ENCODE measurements at places on chromosomes 16 and 17.
A peak's percentile ranks its signal among the peaks of the same experiment; 100 is the strongest.

- DNase-seq: no peak
These were observed 3.6 kb upstream of the KDM8 start for GRCh38 chr16:27199736-27200135.

DNA sequence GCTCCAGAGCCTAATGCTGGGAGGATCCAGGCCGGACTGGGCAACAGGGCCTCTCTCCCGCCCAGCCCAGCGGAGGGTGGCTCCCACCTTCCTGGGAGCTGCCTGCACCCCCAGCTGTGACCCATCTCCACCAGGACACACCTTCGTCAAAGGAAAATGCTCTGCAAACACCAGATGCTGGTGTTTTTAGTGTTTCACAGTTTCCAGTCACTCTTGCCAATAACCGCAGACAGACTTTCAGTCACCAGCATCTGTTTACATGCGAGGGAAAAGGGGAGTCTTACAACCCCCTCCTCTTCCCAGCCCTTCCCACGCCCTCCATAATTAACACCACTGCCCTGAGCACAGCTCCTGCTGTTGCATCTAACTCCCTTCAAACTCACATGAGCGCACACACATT is 25.3 kb downstream of the KLHDC4 start:
- no peak for DNase-seq

DNA sequence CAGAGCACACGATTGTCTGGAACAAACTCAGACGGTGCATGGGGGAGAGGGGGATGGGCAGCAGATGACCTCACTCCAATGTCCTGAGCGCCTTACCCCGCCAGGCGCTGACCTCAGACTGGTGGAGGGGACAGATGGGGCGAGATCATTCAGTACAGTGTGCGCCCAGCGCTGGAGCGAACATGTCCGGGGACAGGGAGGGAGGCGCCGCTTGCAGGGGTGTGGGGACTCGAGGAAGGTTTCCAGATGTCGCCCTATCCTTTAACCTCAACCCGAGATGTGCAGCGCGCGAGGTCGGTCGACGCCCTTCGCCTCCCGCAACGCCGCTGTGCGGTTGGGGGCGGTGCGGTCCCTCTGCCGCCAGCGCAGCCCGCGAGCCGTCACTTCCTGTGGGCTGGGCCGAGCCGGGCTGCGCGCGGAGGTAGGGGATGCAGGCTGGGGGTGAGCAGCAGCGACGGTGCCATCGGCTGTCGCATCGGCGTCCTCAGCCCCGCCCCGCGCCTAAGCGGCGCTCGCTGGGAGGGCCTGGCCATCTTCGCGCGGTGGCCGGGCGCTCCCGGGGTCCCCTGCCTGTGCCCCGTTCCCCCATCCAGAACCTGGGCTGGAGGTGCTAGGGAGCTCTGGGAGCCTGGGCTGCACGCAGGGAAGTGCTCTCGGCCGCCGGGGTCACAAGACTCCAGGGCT is 5.3 kb upstream of the CDR2L start:
- DNase-seq: no peak

- no peak for DNase-seq
These were observed 5.5 kb downstream of the TMEM132E start for GRCh38 chr17:34584805-34585416.

GRCh38 chr17:7777017-7777416 is 57.0 kb upstream of the KDM6B start:
- no peak for DNase-seq

DNA sequence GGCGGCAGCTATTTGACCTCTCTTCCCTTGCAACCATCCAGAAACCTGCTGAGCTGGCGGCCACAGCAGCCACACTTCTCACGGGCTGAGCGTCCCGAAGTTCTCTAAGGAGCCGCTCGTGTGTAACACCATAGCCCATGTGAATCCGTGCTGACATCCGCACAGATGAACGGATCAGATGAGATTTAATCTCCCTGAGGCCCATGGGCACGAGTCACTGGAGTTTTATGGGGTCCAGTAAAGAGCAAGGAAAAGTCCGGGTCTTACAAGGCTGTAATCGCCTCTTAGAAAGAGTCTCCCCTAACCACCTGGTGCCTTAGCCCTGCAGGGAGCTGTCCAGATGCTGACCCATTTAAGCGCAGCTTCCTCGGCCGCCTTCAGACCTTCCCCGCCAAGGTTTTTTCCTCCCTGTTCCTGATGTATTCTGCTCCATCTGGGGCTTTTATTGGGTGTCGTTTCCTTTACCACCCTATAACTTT is 5.5 kb upstream of the CACNG5 start:
- DNase-seq: no peak

DNA sequence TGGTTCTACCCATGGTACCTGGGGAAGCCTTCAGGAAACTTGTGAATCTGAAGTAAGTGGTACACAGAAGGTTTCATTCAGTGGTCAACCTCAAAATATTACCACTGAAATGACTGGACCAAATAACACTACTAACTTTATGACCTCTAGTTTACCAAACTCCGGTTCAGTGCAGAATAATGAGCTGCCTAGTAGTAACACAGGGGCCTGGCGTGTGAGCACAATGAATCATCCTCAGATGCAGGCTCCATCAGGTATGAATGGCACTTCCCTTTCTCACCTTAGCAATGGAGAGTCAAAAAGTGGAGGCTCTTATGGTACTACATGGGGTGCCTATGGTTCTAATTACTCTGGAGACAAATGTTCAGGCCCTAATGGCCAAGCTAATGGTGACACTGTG is 55.9 kb upstream of the SLC5A11 start:
- DNase-seq: no peak

- DNase-seq: no peak
These were observed 176.3 kb downstream of the RPTOR start for GRCh38 chr17:80720610-80721577.

DNA sequence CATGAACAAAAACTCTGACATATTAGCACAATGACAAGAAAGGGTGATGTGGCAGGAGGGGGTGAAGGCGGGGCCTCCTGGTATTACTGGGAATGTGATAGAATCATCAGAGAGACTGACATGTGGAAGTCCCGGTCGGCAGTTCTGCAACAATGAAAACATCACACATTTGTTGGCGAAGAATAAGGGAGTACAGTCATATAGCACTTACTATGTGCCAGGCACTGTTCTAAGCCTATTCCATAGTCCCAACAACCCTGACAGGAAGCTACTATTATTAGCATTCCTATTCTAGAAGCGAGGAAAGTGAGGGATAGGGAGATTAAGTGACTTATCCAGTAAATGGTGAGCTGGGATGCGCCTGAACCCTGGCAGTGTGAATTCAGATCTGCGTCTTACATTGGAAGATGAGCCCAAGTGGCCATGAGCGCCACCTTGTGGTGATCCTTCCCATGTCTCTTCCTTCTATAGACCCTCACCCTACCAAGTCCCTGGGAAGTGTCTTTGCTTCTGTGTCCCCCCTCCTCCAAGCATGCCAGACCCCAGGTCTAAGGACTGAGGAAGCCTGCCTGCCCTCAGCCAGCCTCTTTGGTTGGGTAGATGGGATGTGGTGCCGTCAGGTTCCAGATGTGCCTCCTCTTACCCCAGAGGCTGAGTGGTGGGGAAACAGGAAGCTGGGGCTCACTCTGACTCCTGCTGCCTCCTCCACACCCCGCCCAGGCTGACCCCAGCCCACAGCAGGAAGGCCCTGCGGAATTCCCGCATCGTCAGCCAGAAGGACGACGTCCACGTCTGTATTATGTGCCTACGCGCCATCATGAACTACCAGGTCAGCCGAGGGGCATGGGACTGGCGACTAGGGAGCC is 14.0 kb downstream of the FMNL1 start:
- no peak for DNase-seq

DNA sequence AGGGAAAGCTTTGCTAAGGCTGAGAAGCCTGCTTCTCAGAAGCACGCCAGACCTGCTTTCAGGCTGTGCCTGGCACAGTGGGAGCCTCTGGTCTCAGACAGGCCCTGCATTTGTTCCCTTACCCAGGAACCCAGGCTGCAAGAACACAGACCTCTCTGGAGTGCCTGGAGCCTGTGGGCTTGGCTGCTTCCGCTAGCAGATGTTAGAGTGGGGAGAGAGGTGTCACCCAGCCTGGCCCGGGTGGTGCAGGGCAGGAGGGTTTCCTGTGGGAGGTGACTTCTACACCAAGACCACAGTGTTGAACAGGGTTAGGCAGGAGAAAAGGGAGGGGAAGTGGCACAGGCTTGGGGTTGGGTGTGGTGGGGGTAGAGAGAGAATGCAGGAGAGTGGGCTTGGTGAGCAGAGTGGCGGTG is 35.8 kb upstream of the ADGRG1 start:
- no peak for DNase-seq

DNA sequence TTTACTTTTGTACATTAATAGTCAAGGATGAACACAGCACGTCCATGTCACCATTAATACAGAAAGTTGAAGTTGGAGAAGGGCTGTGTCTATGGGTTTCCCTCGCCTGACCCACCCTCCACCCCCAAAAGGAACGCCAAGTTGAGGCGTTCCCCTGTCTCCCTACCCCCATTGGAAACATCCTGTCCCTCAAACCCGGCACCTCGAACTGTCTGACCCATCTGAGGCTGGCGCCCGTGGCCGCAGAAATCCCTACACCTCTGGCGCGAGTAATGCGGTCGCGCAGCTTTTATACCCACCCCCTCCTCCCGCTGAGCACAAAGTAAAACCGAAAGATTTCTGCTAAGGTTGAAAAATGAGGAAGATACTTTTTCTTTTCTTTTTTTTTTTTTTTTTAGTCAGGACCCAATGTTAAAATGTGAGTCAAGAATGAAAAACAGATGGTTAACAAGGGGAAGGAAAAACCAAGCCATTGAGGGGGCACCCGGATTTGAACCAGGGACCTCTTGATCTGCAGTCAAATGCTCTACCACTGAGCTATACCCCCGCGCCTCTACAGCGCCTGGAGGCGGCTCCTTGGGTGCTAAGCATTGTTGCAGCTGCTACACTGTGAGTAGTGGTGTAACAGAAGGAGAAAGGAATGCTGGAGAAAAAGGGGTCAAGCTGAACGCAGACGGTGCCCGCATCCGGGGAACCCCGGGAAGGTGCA is 887 bp upstream of the LASP1 start:
- DNase-seq: peak; percentile 45

DNA sequence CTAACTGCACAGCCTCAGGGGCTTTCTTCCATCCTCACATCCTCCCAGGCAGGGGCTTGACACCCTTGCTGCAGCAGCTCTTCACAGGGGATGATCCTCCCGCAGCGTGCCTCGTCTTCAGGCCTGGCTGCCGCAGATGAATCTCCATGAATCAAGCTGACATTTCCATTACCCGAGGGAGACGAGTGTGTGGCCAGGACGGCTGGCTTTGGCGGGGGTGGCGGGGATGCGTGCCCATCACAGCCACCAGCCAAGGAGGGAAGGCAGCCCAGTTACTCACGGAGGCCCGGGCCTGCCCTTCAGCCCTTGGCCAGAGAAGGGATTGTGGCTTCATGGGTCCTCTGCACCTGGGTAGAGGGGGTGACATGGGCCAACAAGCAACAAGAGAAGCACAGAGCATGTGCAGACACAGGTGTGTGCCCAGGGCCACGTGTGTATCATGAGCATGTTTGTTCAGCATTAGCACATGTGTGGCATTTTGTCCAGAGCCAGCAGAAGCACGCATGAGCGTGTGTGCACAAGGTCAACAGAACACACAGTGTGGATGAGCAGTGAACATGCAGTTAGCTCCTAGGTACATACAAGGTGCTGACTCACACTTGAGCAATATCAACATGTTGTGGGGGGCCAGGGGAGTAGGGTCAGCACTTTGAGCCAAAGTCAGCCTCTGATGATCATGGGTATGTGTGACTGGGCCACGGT is 236.4 kb downstream of the KATNIP start:
- no peak for DNase-seq

- no peak for DNase-seq
These were observed 50.5 kb downstream of the SEC14L1 start for GRCh38 chr17:77191244-77191643.

GRCh38 chr16:66036184-66036583 is 330.3 kb upstream of the CDH5 start:
- no peak for DNase-seq

DNA sequence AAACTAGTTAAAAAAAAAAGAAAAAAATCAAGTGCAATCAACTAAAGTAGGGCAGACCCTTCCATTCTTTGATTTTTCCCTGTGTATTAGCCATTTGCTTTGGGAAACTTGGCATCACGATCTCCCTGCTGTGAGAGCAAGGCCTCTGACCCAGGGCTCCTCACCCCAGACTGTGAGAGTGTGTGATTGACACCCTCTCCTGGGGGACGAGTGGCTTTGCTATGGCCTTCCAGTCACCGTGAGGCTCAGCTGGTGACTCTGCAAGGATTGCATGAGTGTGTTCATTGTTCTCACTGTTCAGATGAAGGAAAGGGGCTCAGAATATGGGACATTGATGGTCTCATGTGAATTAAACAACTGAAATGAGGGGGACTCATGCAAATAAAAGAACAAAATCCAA is 69.0 kb upstream of the BCAR1 start:
- no peak for DNase-seq

GRCh38 chr16:49799172-49799571 is 56.7 kb downstream of the ZNF423 start:
- DNase-seq: no peak

GRCh38 chr17:47896672-47897490 is 845 bp downstream of the SP2 start:
- DNase-seq: no peak

- DNase-seq: no peak
These were observed 72.0 kb upstream of the CHMP6 start for GRCh38 chr17:80919331-80920311.

DNA sequence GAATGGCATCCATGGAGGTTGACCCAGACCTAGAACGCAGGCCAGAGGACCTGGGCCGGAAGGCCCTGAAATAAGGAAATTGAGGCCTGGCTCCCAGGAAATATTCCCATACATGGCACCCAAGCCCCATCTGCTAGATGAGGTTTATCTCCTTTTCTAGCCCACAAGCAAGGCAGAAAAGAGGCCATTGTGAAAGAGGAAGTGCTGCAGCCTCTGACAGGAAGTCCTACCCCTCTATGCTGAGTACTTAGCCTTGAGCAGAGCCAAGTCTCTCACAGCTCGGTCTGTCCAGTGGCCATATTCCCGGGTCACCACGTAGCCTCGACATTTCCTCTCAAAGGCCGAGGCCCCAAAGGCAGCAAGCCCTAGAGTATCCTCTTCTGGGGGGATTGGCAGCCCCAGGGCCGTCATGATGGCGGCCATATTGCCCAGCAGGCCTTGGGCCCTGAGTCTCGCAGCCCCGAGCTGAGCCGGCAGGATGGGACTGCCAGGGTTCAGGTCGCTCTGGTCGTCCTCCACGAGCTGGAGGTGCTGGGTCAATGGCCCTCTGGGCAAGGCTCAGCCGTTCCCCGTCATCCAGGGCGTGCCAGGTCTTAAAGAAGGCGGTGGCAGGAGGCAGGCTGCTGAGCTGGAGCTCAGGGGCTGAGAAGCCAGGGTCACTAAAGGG is 7.8 kb downstream of the CTF1 start:
- no peak for DNase-seq

DNA sequence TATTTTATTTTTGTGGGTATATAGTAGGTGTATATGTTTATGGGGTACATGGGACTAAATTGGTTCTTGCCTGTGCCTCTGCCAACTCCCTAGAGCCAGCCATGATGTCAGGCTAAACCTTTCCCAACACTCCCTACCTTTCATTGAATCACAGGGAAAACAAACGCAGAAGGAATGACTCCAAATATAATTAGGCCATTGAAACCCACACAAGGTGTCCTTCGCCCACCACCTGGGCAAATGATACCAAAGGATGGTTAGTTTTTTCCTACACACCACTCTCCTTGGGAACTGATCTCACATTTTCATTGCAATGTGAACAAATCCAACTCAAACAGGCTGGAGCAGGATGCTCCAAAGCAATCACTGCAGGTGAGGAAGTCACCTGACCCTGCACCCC is 27.5 kb downstream of the WSB1 start:
- no peak for DNase-seq

All from esophagus squamous epithelium (tissue), 5 donors.